ENCODE measurements at places on chromosomes 5 and 9. TPM values are rescaled to one million over a fixed set of nuclear protein-coding genes. Genes with fewer than 3 reads are reported as not detected.

DNA sequence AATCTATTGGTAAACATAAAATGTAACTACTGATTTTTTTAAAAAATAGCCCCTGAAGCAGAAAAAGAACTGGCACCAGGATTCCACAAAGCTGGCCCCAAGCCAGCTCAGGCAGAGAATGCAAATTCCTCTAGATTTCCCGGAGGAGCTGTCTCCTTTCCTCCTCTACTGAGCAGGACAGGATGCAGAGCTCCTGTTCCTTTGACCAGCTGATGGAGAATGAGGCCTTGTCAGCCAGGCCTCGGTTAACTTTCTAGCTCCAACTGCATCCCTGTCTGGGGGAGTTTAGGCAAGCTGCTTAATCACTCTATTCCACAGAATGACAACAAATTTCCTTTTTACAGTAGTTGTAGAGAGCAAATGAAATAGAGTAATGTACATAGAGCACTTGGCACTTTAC lies 155.5 kb downstream of the GNAQ start:
- no peak for DNase-seq

- peak; percentile 80 for DNase-seq
Observed at GRCh38 chr9:75238311-75238976, 150.1 kb downstream of the OSTF1 start.

- DNase-seq = peak; percentile 54
Observed at GRCh38 chr5:167671176-167671575, 620.3 kb upstream of the WWC1 start.

DNA sequence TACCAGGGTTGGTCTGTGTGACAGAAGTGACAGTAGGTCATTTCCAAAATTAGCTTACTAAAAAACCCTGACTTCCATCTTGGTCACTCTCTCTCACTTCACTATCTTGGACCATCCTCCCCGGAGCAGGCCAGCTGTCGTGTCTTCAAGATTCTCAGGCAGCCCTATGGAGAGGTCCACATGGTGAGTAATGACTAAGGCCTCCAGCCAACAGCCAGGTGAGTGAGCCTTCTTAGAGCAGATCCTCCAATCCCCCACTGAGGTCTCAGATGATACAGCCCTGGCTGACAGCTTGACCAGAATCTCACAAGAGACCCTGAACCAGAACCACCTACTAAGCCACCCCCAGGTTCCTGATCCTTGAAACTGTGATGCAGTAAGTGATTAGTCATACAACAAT lies 92.0 kb downstream of the DCP2 start:
- DNase-seq = no peak

GRCh38 chr9:100586093-100586492 lies 8.2 kb downstream of the CAVIN4 start:
- no peak for DNase-seq

- no peak for DNase-seq
Observed at GRCh38 chr9:68955330-68955729, 58.6 kb downstream of the PRKACG start.

DNA sequence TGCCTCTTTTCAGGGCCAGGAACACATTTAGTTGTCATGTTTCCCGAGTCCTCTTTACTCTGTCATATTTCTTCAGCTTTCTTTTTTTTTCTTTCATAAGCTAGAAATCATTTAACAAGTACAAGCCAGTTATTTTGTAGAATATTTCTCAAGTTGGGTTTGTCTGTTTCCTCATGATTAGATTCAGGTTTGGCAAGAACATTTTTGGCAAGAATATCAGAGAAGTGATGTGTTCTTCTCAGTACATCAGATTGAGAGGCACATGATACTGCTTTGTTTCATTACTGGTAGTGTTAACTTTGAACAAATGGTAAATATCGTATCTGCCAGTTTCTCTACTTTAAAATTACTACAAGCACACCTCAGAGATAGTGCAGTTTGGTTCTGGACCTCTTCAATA lies 45.1 kb downstream of the PCSK5 start:
- DNase-seq = no peak

GRCh38 chr5:86030753-86031152 lies 587.0 kb upstream of the COX7C start:
- DNase-seq = peak; percentile 18

DNA sequence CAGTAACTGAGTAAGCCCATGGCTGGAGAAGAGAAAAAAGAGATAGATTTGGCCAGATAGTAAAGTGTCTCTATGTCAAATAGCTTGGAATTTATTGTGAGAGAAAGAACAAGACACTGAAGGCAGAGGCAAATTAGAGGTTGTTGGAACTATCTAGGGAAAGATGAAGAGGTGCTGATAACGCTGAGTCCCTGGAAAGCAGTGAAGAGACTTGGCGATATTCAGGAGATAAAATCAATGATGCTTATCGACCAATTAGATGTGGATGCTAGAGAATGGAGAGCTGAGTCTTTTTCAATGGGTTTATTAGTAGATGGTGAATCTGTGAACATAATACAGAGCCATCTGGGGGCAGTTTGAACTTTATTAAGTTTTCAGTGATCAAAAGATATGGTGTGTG lies 48.6 kb upstream of the GABRA1 start:
- no peak for DNase-seq

Gene CCL27
- total RNA-seq = not detected

Gene MYOZ3
- total RNA-seq = not detected

Gene ABLIM3
- total RNA-seq = 43.6 TPM

All from PC-3 (cell line).